ENCODE measurements at places on chromosomes 5 and 9.

- DNase-seq: peak; percentile 83
Observed at GRCh38 chr5:134552301-134552700, 26.8 kb downstream of the JADE2 start.

- DNase-seq: peak; percentile 52
Observed at GRCh38 chr5:167716126-167716775, 575.2 kb upstream of the WWC1 start.

GRCh38 chr5:3862906-3863305, 267.3 kb downstream of the IRX1 start:
- DNase-seq: no peak

GRCh38 chr9:130336027-130336610, 70.6 kb downstream of the HMCN2 start:
- DNase-seq: no peak

GRCh38 chr5:16568875-16569580, 47.8 kb downstream of the RETREG1 start:
- no peak for DNase-seq

DNA sequence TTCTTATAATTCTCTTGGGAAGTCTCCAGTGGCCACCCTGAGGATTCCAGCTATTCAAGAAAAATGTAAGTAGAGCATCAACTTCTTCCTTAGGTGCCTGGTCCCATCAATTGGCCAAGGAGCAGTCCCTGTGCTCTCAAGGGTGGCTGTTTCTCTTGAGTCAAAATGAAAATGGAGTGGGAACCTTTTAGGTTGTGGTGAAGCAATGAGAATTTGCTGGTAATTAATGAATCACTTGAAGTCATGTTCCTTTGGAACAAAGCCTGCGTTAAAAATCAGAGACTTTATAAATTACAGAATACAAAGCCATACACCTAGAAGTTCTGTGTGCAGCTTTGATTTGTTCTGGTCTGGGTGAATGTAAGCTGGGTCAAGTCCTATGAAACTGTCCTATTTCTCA, 48.9 kb downstream of the IL31RA start:
- DNase-seq: no peak

DNA sequence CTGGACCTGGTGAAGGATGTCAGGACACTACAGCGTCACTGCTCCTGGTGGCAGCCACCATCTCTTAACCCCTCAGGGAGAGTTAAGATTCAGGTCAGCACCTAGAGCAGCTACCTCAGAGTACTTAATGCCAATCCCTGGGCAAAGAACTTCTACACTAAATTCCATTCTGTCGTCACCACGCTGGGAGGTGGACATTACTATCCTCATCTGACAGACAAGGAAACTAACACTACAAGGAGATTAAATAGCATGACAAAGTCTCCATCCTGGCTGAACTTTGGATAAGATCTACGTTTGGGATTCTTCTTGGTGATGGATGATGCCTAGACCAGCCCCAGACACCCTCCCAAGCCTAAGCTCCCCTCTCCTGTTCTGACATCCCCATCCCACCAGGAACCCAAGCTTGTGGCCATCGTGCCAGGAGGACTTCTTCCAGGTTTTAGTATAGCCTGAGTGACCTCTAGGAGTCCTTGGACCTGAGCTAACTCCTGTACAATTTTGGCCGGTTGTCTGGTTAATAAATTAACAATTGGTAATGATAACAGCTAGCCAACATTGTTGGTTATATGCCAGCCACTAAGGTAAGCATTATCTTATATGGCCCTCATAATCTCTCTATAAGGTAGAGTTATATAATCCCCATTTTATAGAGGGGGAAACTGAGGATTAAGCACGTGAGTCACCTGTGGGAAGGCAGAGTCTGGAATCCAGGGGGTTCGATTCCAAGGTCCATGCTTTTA, 54.8 kb downstream of the C5orf15 start:
- DNase-seq: no peak

GRCh38 chr9:26331223-26331622, 561.4 kb downstream of the CAAP1 start:
- DNase-seq: no peak

GRCh38 chr9:6549106-6549800, 96.3 kb downstream of the GLDC start:
- no peak for DNase-seq

DNA sequence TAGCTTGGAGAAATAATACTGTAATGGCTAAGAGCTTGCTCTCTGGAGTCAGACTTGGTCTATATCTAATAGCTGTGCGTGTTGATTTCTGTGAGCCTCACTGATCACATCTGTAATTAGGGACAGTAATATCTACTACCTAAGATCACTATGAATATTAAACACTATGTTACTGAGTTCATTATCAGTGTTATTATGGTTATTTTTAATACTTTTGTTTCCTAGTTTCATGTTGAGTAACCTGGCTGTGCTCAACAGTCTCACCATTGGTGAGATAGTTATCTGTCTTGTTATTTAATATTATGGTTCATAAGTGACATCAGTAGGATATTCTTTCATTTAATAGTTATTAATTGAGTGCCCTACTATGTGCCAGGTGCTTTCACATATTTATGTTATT, 22.4 kb upstream of the CAVIN4 start:
- no peak for DNase-seq

GRCh38 chr9:97388721-97389238, 23.1 kb upstream of the TDRD7 start:
- DNase-seq: no peak

DNA sequence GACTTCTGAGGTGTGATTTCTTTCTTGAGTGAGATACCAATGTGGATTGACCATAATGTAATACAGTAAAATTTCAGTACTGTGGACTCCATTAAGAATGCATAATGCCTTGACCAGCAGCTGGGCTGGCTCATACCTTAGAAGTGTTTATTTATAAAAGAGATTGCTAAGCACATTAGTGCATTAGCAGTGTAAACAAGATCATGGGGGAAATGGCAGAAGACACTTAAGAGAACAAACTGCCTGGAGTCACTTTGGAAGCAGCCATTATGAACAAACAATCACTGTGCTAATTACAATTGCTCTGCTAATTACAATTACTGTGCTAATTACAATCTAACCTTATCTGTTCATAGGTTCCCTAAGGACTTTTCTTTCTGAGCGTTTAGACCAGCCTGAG, 104.2 kb downstream of the TRIM32 start:
- DNase-seq: no peak

DNA sequence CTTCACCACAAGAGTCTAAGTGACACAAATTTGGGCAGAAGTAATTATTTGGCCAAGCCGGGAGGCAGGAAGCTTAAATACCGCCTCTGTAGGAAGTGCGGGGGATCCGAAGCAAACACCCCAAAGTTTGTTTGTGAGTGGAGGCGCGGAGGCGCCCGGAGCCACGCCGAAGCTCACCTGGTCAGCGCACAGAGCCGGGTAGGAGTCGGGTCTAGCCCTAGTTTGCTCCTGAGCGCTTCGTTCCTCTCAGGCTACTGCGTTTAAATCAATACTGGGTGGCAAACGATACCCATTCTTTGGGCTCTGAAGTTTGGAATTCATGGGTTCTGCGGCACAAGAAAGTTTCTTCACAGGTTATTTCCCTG, 855 bp downstream of the MCC start:
- peak; percentile 35 for DNase-seq

GRCh38 chr5:72006361-72006760, 100.9 kb upstream of the MAP1B start:
- no peak for DNase-seq

GRCh38 chr5:102811972-102812371, 56.9 kb downstream of the PAM start:
- no peak for DNase-seq

DNA sequence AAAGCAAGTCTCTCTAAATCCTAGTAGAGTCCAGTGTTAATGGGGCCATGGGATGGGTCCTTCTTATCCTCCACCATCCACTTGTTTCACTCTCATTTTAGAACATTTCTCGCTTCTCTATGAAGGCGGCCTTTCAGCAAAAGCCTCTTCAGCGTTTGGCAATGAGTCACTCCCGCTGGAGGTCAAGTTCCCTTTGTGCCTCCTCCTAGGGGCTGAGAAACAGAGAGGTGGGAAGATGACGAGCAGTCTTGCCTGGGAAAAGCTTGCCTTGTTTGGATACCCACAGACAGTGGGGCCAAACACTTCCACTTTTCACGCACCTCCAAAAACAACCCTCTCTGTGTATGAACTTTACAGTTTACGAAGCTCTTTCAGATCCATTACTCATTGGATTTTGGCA, 168.8 kb downstream of the GABBR2 start:
- no peak for DNase-seq

DNA sequence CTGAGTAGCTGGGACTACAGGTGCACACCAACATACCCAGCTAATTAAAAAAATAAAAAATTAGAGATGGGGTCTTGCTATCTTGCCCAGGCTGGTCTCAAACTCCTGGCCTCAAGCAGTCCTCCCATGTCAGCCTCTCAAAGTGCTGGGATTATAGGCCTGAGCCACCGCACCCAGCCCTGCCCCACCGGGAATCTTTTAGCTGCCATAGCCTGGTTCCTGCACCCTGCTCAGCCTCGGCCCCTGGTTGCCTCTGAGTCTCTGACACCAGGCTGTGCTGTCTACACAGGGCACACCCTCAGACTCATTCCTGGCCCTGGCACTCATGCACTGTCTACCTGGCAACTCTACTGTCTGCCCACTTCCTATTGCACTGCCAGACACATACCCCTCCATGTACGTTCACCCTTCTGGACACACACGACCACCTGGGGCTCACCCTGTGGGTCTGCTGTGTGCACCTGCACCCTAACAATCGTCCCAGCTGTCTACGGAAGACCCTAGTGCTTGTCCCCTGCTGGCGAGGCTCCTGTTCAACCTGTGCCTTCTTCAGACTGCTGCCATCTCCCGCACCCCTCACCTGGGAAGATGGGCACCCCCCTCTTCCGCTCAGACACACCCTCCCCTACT, 1.4 kb downstream of the PROP1 start:
- DNase-seq: no peak

- no peak for DNase-seq
Observed at GRCh38 chr5:5511904-5512416, 89.5 kb downstream of the ICE1 start.

- DNase-seq: no peak
Observed at GRCh38 chr5:154302161-154302560, 111.6 kb downstream of the GALNT10 start.

DNA sequence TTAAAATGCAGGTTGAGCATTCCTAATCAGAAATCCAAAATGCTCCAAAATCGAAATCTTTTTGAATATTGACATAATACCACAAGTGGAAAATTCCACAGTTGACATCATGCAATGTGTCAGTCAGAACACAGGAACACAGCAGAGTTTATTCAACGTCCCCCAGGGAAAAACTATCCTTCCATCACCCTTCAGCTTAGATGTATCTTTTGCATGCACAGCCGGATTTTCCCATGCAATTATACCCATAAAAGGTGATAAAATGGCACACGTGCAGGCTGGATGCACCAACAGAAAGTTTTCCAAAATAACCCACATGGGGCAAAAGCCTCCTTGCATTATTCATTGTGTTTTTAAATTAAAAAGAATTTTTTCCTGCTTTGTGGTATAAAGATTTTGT, 71.2 kb downstream of the RAB24 start:
- no peak for DNase-seq

- DNase-seq: no peak
Observed at GRCh38 chr5:72561148-72561972, 54.1 kb upstream of the ZNF366 start.

DNA sequence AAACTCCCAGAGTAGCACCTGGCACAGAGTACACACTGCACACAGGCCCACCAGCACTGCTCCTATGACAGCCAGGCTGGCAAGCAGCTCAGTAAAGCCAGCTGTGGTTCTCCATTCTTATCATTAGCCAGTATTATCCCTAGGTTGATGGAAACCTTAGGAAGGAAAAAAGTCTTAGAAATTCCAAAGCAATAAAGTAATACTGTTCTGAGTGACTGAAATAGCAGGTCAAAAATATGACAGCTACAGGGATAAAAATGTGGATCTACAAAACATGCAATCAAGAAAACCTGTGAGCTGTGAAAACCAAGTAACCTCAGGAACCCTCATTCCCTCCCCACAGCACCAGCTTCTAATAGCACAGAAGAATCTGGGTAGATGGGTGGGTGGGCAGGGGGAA, 403.5 kb downstream of the SPOCK1 start:
- DNase-seq: no peak

DNA sequence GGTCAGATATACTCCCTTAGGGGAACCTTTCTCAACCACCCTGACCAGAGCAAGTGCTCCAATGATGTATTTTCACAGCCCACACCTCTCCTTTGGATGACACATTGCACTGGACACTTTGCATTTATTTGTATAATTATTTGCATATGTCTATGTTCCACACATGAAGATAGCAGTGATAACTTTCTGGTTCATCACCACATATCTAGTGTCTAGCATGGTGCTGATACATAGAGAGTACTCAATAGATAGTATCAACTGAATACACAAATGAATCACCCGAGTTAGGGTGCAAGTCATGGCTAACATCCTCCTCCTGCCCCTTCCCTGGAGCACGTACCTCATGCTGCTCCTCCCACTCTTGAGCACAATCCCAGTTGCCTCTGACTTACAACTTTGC, 617.6 kb downstream of the EBF1 start:
- DNase-seq: peak; percentile 19

GRCh38 chr5:138653502-138653901, 78.3 kb upstream of the HSPA9 start:
- DNase-seq: no peak

- DNase-seq: no peak
Observed at GRCh38 chr9:81656004-81656403, 33.3 kb downstream of the TLE1 start.

GRCh38 chr5:122445070-122445469, 133.0 kb downstream of the SNCAIP start:
- DNase-seq: no peak

DNA sequence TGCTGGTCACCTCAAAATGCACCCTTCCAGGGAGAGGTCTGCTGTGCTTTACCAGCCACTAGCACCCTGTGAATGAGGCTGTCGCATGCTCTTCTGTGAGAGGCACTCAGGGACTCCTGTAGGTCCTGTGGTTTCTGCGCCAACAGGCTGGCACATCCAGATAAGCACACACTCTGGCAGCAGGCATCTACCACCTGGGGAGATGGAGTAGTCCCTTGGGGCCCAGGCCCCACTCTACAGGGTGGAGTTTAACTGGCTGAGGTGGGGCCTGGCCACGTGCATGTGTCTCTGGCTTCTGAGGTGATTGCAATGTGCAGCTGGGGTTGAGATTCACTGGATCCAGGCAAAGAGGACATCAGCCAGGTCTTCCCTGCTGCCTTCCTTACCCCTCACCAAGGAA, 32.3 kb downstream of the TMEM174 start:
- no peak for DNase-seq

DNA sequence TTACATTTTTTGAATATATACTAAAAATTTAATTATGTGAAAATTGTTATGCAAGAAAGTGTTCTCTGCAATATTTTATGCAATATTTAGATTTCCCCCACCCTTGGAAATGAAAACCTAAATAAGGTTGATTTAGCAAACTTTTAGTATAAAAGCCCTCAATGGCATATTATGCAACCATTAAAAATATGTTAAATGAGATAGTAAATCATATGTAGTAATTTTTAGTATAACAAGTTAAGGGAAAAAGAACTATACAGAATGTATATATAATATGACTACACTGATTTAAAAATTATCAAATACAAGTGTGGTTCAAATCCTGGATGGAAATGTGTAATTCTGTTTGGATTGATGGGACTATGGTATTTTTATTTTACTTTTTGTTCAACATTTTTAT, 116.9 kb upstream of the MEF2C start:
- no peak for DNase-seq

All from GM03348 (cell line).